ENCODE measurements at places on chromosomes 13 and 19.

- peak; percentile 1 for DNase-seq
Measured at GRCh38 chr13:89695343-89696257, 1651.9 kb upstream of the MIR17HG start.

- DNase-seq = peak; percentile 54
Measured at GRCh38 chr19:18596752-18597157, 8.2 kb downstream of the REX1BD start.

GRCh38 chr19:49441210-49441959 is at the start of gene SLC17A7:
SLC17A7 (minus strand) TSS chr19:49441527; CDS start chr19:49441379, 148 bp downstream.
- DNase-seq = peak; percentile 64

- peak; percentile 23 for DNase-seq
Measured at GRCh38 chr19:55196803-55197202, 12.5 kb downstream of the PTPRH start.

DNA sequence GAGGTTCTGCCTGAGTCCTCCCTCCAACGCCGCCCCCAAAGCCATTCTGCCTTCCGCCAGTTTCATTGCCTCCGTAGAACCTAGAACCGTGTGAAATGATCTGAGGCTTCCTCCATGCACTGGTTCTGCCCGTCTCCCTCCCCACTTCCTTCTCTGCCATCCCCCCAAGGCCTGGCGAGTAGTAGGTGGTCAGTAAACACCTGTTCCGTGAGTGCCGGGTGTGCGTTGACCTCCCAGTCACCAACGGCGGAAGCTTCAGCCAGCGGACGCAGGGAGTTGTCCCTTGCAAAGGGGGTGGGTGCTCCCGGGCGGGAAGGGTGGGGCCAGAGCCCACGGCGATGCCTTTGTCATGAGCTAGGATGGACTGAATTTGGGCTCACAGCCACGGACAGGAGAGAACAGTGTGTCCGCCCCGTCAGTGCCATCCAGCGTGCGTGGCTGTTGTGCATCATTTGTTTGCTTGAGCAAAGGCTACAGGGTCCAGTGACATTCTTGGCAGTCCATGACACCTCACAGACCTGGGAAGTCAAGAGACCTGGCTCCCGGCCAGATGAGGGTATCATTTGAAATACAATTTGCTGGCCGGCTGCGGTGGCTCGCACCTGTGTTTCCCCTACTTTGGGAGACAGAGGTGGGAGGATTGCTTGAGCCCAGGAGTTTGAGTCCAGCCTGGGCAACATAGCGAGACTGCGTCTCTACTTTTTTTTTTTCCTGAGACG is 43.1 kb downstream of the NFIC start:
- no peak for DNase-seq

GRCh38 chr13:63149375-63149774 is 1733.7 kb upstream of the PCDH20 start:
- DNase-seq = no peak

DNA sequence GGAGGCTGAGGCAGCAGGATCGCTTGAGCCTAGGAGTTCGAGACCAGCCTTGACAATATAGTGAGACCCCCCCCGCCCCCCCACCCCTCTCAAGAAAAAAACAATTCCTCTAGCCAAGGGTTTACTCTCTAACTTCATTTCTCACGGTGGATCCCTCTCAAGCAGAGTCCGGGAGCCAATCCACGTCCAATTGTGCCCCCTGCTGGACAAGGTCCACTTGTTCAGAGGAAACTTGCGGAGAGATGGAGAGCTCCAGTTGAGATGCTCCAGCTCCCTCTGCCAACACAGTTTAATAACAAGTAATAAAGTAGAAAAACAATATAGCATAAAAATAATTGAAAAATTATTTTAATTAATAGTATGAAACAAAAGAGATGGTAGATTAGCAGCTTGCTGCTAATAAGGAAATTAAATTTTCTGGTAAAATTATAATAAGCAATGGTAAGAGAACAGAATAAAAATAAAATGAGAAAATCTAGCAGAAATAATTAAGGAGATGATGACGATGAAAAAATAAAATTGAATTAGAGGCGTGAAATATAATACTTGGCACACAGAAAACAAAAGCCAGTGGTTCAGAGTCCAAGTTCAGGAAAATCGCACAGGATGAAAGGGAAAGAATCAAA is 14.5 kb upstream of the SIGLEC14 start:
- peak; percentile 76 for DNase-seq

DNA sequence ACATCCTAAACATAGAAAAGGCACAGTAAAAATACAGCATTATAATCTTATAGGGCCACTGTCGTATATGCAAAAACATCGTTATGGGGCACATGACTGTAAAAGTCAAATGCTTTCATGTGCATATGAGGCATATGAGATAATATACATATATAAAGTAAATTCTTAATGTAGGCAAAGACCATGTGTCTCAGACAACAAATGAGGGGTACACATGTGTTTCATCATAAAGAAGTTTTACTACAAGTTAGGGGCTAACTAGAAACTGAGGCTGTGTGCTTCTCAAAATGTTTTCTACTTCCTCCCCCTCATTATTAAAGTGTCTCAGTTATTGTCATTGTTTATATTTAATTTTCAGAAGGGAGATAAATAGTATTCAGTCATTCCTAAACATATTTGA is 309.6 kb downstream of the SHISA2 start:
- DNase-seq = no peak

GRCh38 chr13:95948656-95949055 is 104.5 kb downstream of the UGGT2 start:
- DNase-seq = peak; percentile 11

GRCh38 chr13:99056381-99057014 is 78.6 kb upstream of the DOCK9 start:
- DNase-seq = no peak

Data from RPMI7951 (cell line).